ENCODE measurements at places on chromosomes 3 and 15.

DNA sequence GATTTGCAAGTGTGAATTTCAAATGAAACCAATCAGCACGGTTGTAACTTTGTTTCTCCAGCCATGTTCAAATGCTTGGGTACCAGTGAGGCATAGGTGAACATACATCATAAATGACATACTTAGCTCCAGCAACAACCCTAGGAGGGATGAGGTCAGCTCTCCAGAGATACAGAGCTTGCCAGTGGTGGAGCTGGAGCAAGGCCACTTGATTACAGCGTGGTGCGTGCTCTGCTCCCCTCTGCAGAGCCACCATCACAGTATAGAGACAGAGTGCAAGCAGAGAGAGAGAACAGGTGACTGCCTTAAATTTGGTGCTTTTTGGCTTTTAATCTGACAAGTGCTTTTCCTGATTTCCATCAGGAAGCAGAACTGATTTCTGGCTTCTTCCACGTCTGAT is 275.1 kb downstream of the PDZRN3 start:
- DNase-seq: no peak

DNA sequence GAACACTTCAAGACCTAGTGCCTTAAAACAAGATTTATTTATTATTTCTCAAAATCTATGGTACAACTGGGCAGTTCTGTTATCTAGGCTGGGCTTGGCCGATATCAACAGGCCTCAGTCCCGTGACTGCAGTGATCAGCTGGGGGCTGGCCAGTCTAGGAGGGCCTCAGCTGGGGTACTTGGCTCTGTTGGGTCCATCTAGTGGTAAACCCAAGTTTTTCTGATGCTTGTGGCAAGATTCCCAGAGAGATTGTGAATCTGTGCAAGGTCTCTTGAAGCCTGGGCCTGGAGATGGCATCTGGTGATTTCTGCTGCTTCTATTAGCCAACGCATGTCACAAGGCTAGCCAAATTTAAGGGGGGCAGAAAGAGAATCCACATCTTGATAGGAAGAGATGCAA is 482.4 kb upstream of the SGO1 start:
- DNase-seq: no peak

DNA sequence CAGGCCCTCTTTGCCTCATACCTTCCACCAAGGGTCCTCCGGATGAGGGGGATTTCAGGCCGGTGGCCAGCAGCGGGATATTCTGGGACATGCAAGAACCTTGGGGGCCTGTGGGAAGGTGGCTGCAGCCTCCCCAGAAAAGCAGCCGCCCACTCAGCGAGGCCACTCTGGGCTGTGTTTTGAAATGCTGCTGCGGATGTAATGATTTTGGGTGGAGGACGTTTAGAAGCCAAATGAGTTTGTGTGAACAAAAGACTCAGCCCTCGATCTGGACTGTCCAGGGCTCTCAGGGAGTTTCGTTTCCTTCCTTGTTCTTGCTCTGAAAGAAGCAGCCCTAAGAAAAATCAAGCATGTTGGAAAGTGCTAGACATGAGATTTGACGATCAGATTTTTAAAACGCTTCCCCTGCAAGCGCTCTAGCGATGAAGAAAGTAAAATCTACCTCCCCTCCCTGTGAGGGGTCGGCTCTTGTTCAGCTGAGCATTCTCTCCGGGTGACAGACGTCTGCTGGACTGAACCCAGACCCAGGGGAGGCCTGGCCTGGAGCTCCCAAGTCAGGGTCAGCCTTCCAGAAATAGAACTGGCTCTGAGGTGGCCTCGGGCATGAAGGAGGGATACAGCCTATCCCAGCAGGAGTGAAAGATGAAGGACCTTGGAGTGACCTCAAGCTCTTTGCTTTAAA is 12.9 kb downstream of the HEG1 start:
- no peak for DNase-seq

- DNase-seq: no peak
Measured at GRCh38 chr3:52649461-52650210, 36.1 kb downstream of the PBRM1 start.

DNA sequence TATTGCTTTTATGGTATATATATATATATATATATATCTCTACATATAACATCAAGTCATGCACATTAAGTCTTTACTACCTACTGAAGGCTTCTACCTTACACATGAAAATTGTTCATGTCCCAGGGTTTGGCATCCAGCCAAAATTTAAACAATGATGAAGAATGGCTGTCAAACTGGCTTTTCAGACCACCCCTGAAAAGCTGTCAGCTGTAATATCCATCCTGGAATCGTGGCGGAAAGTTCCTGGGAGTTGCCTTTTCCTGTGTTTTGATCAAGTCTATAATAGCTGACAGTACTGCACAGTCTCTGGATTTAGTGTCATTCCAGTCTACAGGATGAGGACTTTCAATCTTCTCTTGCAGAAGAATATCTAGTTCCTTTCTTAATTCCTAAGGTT is 48.3 kb downstream of the DHX36 start:
- DNase-seq: no peak

DNA sequence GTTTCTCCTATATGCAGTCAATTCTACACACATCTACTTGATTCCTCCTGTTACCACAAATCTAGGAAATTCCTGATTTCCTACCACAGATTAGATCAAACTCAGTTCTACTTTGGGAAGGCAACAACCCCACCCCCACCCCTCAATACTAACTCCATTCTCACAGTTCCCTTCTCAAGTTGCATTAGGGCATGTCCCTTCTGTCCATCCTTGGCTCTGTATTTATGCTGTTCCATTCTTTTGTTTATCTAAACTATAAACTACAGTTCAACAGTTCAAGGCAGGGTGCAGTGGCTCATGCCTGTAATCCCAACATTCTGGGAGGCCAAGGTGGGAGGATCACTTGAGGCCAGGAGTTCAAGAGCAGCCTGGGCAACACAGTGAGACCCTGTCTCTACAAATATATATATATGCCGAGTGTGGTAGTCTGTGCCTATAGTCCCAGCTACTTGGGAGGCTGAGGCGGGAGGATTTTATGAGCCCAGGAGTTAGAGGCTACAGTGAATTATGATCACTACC is 25.2 kb upstream of the IMPDH2 start:
- DNase-seq: no peak

DNA sequence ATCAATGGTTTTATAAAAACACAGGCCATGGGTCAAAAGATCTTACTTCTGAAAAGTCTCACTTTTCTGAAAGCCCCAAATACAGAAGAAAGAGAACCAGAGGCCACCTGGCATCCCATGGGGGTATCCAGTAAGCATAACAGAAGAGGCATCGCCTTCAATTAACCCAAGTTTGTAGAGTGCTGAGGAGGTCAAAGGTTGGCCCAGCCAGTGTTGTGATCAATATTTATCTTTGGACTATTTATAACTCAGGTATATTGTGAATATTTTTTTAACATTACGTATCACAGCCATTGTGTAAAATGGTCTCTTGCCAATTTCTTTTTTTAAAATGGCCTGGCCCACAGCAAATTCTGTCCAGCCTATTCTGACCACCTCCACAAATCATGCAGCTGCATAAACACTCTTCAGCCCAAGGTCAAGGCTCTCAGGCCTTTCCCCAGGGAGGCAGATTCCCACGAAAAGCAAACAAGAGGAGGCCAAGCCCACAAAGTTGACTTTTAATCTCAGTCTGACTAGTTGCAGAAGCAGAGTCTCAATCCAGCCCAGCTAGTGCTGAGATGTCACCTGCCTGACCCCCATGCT is 26.2 kb upstream of the SPTBN5 start:
- DNase-seq: no peak

- no peak for DNase-seq
Measured at GRCh38 chr15:52710050-52710707, 31.0 kb upstream of the ATOSA start.

GRCh38 chr3:108221393-108221792 is 831 bp downstream of the IFT57 start:
- no peak for DNase-seq

DNA sequence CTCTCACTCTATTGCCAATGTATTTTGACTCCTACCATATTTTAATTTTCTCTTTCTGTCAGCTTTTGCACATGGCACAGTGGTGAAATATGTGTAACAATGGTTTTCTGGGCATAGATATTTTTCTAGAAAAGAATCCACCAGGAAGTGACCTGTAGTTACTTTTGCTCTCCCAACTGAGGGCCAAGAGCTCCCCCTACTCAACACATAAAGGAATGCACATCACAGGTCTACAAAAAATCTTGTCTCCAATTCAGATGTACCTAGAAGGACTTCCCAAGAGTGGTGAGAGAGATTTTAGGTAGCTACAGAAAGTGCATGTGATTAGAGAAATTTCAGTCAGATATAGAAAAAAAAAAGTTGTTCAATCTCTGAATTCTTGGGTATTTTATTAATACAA is 15.6 kb downstream of the CPA3 start:
- DNase-seq: no peak

- DNase-seq: no peak
Measured at GRCh38 chr3:2153053-2153452, 54.4 kb downstream of the CNTN4 start.

- DNase-seq: no peak
Measured at GRCh38 chr3:177615015-177615414, 417.7 kb upstream of the TBL1XR1 start.

GRCh38 chr15:39239562-39239961 is 341.3 kb upstream of the THBS1 start:
- no peak for DNase-seq

GRCh38 chr3:128149650-128150049 is 3.6 kb upstream of the EEFSEC start:
- DNase-seq: no peak

- DNase-seq: no peak
Measured at GRCh38 chr3:136678981-136679380, 73.2 kb downstream of the STAG1 start.

DNA sequence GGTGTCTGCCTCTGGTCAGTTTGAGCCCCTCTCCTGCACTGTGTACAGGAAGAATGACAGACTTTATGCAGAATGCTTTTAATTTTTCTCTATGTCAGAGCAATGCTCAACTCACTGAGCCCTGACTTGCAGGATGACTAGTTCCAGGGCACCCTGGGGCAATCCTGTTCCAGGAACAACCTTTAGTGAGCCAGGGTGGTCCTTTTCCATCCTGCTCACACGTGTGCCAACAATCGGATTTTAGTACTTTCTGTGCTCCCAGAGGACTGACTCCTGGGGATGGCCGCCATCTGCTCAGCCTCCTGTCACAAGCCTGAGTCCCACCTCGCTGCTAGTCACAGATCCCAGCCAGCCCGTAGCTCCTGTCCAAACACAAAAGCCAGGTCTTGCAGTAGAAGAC is 48.2 kb upstream of the ALDH1A3 start:
- no peak for DNase-seq

GRCh38 chr3:71056327-71056726 is 527.2 kb downstream of the FOXP1 start:
- DNase-seq: no peak

- no peak for DNase-seq
Measured at GRCh38 chr3:11600501-11601282, 43.0 kb downstream of the VGLL4 start.

DNA sequence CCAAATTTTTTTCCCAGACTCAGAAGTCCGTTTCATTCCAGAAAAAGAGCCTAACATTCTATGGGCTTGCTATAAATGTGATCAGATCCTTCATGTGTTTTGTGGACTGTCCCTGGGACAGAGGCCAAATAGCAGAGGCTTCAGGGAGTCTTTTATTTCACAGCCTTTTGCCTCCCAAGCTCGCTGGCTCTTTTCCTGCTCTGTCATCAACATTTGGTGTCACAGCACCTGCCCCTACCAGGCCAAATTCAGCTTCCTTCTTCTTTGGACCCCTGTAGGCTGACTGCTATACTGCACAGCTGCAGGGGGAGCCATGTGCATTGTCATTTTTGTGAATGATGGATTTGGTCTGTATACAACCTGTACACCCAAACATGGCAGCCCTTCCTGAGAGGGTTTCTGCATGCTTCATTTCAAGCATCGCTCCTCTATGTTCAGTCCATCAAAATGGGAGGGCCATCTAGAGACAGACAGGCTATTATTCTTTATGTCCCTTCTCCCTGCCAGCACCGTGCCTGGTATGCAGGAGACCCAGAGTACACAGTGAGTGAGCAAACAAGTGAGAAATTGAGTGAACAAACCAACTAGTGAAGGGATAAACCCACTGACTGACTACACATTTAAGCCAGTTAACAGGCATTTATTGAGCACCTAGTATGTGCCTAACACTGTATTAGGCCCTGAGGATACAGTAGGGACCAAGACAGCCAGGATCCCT is 17.9 kb upstream of the RPP14 start:
- no peak for DNase-seq

- DNase-seq: no peak
Measured at GRCh38 chr3:47299381-47300318, 16.9 kb downstream of the KLHL18 start.

GRCh38 chr3:187063286-187064121 is 75.8 kb downstream of the RPL39L start:
- no peak for DNase-seq

GRCh38 chr3:155701882-155702465 is 42.9 kb downstream of the PLCH1 start:
- no peak for DNase-seq

DNA sequence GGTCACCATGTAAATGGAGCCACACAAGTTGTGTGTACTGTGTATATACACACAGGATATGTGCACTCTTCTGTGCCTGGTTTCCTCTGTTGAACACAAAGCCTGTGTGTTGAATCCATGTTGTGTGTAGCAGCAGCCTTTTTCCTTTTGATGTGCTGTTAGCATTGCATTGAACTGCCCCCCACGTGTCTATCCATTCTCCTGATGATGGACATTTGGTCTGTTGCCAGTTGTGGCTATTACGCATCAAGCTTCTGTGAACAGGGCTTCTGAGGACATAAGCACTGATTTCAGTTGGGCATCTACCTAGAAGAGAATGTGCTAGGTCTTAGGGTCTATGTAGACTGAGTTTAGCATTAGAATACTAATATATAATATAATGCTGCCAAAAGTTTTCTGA is 77.4 kb downstream of the LSM3 start:
- DNase-seq: no peak

DNA sequence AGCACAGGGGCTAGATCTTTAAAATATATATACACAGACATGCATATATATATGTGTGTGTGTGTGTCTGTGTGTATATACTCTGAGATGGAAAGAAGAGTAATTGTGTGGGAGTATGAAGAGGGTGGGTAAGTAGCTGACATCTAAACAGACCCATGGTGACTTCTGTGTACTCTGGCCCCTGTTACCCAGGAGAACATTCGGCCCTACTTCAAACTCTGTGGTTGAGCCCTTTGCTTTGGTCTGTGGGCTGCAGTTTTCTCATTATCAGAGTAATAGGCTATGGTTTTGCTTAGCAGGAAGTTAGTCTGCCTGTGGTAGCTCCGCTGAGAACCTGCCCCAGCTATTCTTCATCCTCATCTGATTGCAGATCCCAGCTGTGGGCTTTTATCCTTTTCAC is 141.4 kb downstream of the RBPMS2 start:
- DNase-seq: no peak

DNA sequence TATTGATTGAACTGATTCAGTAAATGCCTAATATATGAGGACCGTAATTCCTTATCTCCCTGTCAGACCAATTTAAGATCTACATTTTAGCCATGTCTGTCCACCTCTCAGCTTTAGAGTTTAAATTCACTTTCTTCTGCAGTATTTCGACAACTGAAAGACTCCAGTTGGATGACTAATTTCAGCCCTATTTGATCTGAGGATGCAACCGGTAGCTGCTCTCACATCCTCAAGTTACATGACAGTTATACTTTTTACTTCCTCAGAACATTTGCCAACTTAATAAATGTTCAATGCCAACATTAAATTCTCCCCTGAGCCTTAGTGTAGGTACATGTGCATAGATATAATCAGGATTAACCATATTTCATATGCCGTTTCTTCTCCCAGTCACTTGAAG is 2.5 kb upstream of the HHLA2 start:
- no peak for DNase-seq
